Stimulated activated CD8-positive, alpha-beta memory T cell treated with anti-CD3 and anti-CD28 coated beads, Interleukin-15, amount 100 ng/mL, for 48 hours (primary cell): ENCODE measurements at places on chromosomes 3 and 15.

GRCh38 chr15:88605189-88606069 is 15.7 kb upstream of the AEN start:
- DNase-seq: no peak

DNA sequence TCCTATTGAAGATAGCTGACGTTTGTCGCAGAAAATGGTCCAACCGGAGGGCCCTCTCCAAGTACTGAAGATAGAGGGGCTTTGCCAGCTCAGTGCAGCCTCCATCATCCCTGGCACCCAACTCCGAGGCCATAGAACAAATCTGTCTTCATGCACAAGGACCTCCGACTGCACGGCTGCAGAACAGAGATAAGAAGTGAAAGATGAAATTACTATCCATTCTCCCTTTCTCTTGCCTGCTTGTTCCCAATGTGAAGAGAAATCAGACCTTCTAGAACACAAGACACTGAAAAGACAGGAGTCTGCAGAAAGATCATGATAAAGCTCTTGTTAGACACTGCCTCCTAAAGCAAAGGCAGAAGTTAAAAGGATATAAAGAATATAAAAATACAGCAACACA is 19.9 kb downstream of the INO80 start:
- DNase-seq: no peak

- no peak for DNase-seq
Measured at GRCh38 chr3:174444391-174444790, 414.7 kb upstream of the NAALADL2 start.

DNA sequence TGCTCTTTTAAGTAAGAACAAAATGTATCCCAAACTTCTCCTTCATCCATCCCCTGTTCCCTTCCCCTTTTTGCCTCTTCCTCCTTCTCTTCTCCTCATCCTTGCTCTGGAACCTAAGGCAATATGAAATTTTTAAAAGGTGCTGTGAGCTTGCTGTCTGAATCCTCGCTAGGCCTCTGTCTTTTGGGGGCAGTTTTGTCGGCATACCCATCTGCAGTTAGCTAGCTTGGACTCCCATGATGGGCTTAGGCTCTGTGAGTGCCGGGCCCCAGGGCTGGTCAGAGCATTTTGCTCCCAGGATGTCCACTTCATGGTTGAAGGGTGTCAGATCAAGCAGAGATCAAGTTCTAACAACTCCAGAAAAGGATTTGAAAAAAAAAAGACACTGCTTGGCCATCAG is 18.6 kb downstream of the ZIC1 start:
- DNase-seq: no peak

DNA sequence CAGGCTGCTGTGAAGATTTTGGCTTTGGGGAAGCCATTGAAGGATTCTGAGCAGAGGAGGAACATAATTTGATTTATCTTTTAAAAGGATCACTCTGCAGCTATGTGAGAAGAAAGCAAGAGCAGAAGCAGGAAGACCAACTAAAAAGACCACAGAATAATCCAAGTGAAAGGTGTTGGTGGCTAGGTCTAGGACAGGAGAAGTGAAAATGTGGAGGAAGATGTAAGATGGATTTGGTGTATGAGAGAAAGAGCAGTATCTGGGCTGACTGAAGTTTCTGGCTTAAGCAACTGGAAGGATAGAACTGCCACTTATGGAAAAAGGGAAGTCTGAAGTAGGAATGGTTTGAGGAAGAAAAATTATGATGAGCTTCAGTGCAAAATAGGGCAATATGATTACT is 62.0 kb downstream of the SFMBT1 start:
- DNase-seq: no peak

DNA sequence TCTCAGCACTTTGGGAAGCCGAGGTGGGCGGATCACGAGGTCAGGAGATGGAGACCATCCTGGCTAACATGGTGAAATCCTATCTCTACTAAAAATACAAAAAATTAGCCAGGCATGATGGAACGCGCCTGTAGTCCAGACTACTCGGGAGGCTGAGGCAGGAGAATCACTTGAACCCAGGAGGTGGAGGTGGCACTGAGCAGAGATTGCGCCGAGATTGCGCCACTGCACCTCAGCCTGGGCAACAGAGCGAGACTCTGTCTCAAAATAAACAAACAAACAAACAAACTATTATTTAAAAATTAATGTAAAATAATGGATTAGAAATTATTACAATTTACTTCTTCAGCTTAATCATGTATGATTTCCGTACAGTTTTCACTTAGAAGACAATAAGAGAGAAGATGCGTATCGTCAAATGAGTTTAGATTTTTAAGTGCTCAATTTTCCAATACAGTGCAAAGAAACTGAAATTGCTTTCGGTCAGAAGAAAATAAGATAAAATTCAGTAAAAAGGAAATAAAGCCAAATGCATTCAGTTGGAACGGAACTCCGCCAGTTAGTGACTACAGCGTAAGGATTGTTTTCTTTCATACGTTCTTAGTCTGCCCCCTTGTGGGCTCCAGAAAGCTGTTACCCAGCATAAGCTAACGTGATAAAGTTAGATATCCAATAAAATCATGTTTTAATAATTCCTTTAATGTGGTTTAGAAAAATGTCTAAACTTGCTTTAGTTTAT is 24.8 kb downstream of the AADAC start:
- DNase-seq: no peak

GRCh38 chr15:82890338-82890994 is 62.1 kb downstream of the HOMER2 start:
- DNase-seq: no peak

DNA sequence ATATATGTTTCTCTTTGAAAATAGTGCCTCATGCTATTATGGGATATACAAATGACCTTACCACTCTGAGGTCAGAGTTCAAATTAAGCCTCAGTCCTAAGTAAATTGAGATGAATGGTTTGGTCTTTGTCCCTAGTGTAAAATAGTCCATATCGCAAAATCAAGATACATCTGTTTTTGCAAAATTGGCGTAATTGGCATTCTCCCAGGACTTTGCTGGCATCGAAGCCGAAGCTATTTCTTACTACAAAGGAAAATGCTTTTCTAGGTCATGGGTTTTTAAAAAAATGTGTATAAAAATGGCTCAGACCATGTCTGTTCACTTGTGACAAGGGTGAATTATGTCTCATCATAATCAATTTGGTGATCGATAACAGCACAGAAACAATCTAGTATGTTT is 25.9 kb downstream of the ROBO2 start:
- DNase-seq: no peak

DNA sequence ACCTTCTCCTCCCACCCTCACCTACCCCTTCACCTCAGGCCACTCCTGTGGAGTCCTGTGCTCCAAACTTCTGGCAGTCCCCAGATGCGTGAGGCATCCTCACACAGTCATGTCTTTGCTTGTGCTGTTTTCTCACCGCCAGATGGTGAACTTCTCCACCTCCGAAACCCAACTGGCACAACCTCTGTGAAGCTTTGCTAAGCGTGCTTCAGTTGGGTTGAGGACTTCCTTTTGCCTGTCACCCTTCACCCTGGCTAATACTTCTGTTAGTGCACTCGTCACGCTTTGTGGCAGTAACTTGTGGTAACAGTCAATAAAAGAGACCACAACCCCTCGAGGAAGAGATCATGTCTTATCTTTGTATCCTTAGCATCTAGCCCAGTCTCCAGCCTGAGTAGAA is 42.0 kb upstream of the SKOR1 start:
- DNase-seq: no peak

DNA sequence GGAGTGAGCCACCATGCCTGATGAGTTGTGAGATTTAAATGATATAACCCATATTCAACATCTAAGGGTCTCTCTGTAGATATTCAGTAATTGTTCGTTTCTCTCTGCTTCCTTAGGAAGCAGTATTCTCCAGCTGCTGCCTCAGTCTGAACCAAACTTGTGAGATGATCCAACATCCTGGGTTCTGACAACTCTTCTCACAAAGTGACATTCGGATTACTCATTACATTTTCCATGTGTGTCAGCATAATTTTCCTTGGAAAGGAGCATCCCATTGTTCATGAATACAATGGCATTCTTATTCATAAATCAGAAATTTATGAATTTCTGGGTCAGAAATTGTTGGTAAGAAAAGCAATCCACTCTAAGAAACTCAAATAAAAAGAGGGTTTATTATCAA is 15.0 kb upstream of the SEC22A start:
- DNase-seq: no peak

GRCh38 chr3:39000008-39000450 is 51.7 kb downstream of the SCN11A start:
- no peak for DNase-seq

GRCh38 chr15:39247574-39247973 is 333.3 kb upstream of the THBS1 start:
- no peak for DNase-seq

DNA sequence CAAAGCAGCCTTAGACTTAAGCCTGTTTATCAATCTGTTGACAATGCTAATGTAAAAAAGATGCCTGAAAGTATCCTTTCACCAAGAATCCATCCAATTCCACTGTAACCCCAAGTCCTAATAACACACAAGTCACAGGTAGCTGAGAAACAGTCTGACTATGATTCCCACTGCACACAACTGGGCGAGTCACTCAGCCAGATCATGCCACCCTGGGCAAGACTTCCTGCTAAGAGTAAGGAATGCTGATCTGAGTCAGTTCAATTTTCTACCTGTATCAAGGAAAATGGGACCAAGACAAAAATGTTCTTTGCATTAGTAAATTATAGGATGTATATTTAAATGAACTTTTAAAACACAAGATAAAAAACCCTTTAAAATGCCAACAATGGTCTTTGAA is 33.3 kb downstream of the NPTN start:
- no peak for DNase-seq

DNA sequence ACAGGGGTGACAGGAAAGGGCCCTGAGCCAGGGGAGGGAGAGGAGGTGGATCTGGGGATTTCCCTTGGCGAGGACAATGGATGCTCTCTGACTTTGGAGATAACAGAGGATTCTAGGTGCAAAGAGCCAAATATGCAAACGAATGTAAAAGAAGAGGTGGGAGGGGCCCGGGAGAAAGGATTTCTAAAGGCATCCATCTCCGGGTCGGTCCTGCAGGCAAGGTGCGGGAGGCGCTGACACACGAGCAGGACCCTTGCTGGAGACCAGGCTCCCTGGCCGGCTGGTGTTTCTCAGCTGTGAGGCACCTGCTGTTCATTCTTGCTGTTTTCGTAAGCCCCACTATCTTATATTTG is 115.2 kb upstream of the TLE3 start:
- DNase-seq: no peak

DNA sequence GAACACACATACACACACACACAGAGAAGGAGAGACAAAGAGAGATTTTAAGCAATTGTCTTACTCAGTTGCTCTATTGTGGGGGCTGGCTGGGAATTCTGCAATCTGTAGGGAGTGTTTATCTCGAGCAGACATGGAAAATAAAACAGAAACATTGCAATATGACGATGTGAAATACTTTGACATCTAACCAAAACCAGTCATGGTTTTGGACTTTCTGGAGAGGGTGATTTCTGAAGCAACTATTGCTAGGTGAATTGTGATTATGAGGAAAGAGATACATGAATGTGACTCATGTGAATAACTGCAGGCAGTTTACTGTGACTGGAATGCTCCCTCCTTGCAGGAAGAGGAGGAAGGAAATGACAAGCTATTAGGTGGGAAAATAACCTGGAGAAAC is 12.3 kb upstream of the PHLDB2 start:
- DNase-seq: no peak

DNA sequence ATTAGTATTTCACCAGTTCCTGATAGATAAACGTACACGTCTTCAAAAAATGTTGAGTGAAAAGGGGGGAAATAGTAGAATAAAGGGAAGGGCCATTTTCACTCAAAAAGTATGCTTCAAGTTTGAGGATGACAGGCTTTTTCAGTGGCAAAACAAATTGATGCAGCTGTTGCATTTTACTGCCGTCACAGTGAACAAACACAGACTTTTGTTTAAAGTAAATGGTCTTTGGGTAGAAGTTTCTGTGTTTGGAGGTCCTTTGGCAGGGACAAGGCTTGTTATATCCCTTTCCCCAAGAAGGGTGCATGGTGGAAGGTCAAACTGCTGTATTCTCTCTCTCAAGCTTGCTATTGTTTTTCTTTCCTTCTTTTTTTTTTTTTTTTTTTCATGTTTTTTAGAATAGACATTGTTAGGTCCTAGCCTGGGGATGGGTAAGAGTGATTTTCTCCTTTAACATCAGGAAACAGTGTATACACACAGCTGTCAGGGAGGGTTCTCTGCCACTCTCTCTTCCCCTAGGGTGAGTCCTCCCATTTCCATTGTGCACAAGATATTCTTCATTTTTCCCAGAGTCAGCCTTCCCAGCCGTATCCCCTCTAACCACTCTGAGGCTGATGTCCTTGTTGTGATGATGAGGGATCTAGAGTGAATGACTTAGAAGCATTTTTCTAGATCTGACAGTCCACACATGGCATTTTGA is 6.6 kb upstream of the SUCNR1 start:
- no peak for DNase-seq

DNA sequence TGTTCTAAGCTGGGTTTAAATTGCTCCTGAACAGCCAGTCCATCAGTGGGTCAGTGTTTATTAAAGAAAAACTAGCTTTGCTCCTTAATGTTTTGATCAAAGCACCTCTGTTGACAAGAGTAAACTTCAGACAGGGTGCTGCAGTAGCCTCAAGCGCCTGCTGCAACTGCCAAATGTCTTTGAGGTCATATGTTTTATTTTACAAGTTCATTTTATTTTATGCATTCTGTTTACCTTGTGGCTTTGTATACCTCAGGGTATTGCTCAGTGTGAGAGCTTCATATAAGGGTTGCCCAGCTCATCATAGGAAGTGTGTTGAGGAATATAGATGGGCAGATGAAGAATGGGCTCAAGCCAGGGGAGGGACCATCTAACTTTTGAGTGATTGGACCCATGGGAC is 8.5 kb downstream of the MYZAP start:
- no peak for DNase-seq

DNA sequence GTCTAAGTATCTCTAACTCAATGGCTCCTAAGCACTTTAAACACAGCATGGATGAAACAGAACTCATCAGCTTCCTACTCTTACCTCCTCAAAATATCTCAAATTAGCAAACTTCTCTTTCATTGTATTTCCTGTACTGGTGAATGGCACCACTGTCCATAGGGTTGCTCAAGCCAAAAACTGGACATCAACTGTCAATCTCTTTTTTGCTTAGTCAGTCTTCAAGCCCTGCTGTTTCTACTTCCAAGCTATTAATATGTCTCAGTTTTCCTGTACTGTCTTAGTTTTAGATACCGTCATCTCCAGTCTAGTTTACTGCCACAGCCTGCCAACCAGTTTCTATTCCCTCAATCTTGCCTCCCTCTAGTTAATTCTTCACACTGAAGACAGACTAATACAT is 48.3 kb upstream of the KPNA4 start:
- DNase-seq: no peak

DNA sequence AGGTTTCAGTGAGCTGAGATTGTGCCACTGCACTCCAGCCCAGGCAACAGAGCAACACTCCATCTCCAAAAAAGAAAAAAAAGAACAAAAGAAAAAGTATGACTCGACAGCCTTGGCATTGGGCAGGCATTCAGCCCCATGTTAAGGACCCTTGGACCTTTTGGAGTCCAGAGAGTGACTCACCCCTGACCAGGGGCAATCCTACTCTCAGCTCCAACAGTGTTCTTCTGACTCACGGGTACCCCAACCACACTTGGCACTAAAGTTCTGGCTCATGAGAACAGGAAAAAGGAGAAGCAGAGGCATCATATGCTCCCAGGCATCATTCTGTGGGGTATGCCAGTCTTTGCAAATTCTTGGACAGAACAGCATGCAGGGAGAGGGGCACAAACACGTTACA is 252.4 kb upstream of the HES1 start:
- no peak for DNase-seq
